DMS53 (cell line): ENCODE measurements at places on chromosomes 13 and 19.

- no peak for DNase-seq
These were observed 93.8 kb upstream of the FGF14 start for GRCh38 chr13:102495663-102496062.

DNA sequence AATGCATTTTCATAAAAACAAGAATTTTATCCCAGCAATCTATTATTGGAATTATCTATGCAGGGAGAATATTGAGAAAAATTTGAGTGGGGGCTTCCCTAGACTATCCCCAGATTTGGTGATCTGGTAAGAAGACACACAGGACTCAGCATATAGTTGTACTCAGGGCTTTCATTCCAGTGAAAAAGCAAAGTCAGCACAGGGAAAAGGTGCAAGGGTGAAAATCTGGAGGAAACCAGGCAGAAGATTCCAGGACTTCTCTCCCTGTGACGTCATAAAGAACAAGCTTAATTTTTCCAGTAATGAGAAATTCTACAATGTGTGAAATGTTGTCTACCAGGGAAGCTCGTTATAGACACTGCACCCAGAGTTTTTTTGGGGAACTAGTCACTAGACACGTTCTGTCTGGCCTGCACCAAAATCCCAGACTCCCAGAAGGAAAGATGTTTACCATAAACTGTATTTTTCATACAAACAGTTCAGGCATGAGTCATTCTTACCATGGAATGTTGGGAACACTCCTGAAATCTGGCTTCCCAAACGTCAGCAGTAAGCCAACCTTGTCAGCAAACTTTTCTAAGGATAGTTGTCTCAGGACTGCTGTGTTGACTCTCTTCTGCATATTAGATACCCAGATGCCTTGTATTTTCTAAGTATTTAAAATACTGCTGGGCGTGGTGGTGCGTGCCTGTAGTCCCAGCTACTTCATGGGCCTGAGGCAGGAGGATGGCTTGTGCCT lies 107.4 kb downstream of the DNAJC3 start:
- DNase-seq, result no peak

DNA sequence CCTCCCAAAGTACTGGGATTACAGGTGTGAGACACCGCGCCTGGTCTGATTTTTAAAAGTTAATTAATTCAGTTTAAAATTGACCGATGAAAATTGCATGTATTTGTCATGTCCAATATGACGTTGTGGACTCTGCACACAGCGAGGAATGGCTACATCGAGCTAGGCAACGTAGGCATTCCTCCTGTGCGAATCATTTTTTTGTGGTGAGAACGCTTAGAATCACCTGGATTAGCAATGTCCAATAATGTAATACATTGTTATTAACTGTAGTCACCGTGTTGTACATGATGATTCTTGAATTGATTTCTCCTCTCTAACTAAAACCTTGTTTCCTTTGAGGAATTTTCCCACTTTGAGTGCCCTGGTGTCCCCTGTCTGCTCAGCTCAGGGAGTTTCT lies 3.4 kb downstream of the LAIR2 start:
- DNase-seq, result no peak

DNA sequence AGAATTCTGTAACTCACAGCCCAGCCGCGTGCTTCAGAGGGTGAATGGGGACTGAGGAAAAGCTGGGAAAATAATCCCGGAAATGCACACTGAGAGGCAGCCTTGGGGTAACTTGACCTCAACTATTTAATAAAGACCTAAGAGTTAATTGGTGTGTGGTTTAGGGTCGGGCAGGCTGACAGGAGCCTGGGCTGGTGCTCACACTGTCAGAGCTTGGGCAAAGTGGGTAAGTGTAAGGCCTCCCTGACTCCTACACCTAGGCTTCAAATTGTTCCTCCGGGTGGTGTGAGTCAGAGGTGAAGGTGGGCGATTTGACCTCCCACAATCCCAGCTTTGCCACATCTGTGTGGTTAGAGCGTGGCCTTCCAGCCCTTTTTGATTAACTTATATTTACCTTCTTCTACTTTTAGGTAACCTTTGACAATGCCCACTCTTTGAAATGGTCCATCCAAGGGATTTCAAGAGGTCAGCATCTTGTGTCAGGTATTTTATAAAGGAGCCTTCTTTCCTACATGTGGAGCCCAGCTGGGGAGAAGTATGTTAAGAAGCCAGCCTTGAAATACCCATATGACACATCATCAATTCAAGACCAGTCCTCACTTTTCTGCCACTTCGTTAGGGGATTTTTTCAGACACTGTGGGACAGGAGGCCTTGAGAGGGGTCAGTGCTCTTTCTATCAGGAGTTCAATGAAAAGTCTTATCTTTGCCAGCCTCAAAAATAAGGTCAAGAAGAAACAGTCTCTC lies 114.2 kb downstream of the NUFIP1 start:
- DNase-seq, result no peak

GRCh38 chr19:566403-566802 lies 6.0 kb upstream of the BSG start:
- no peak for DNase-seq

- peak; percentile 84 for DNase-seq
These were observed at the start of gene GIPR for GRCh38 chr19:45667620-45668341. Gene GIPR, plus strand, starts transcription at chr19:45668221. Its CDS starts 1,300 bp downstream, at chr19:45669521.

DNA sequence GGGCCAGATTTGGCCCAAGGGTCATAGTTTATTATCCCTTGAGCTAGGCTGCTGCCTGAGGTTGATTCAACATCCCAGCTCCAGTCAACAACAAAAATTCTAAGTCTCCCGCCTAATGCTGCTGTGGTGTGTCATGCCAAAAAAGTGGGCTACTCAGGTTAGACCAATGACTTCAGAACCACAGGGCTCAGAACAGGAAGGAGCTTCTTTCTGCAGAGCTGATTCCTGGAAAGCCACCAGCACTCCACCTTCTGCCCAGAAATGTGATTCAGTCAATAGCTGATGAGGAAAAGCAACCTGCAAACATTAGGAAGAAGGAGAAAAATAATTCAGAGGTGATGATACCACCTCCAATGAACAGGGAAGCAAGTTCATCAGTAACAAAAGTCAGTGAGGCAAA lies 56.1 kb upstream of the SERPINE3 start:
- DNase-seq, result no peak

- DNase-seq, result no peak
These were observed 6.0 kb downstream of the ZBTB7A start for GRCh38 chr19:4060621-4061177.

GRCh38 chr19:49581007-49581508 lies at the start of gene PRRG2:
Gene PRRG2, plus strand, starts transcription at chr19:49581316. Its CDS starts 1,904 bp downstream, at chr19:49583220.
- DNase-seq, result peak; percentile 54

GRCh38 chr19:55832676-55833075 lies 877 bp upstream of the NLRP11 start:
- DNase-seq, result no peak

GRCh38 chr13:67094952-67095351 lies 135.2 kb downstream of the PCDH9 start:
- DNase-seq, result no peak

- DNase-seq, result no peak
These were observed 290.9 kb upstream of the MAB21L1 start for GRCh38 chr13:35767256-35767976.

- no peak for DNase-seq
These were observed 5.6 kb downstream of the PTOV1 start for GRCh38 chr19:49856574-49857021.

- peak; percentile 84 for DNase-seq
These were observed 11.7 kb downstream of the CYTH2 start for GRCh38 chr19:48480558-48481500.

- DNase-seq, result no peak
These were observed 65.3 kb upstream of the TM9SF2 start for GRCh38 chr13:99435998-99436397.
